ENCODE measurements at places on chromosomes 6 and 20.

DNA sequence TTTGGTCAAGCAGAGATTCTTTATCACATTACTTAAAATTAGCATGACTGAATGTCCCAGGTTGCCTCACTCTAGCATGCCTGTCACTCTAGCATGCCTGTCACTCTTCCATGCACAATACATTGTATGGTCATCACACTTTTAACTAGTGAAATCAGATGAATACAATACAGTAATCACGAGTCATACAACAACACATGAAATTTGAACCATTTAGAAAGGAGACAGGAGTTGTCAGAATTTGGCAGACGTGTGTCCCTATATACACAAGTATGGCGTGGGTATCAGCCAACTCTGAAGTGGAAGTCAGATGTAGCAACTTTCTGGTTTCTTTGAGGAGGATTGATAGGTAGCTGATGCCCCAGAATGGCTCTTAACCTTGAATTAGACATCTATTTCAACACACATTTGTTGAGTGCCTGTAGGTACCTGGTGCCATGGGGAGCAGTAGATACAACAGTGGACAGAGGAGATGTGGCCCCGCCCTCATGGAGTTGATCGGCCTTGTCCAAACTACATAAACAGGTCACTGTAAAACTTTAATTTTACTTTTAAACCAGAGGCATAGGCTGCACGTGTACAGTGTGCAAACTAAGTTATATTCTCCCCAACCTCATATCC is 116.1 kb upstream of the TIAM2 start:
- no peak for DNase-seq

GRCh38 chr6:144908004-144908403 is 622.9 kb downstream of the UTRN start:
- no peak for DNase-seq

DNA sequence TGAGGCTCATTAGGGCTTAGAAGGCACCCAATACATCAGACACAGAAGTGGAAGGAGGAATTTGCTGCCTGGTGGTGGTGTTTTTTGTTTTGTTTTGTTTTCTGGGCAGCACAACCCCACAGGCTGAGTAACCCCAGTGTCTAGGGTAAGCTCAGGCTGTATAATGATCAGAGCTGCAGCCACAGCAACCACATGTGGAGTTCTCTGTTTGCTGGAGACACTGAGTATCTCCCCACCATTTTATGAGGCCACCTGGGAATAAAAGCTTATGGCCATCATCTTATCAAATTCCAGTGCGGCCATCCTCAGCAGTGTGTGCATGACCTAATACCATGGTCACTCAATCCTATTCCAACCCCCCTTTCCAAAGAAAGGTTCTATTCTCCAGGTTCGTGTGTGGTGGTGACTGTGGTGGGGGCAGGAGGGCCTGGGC is 3.4 kb upstream of the DLL1 start:
- no peak for DNase-seq

GRCh38 chr20:7387638-7388193 is 552.5 kb downstream of the HAO1 start:
- DNase-seq: no peak

DNA sequence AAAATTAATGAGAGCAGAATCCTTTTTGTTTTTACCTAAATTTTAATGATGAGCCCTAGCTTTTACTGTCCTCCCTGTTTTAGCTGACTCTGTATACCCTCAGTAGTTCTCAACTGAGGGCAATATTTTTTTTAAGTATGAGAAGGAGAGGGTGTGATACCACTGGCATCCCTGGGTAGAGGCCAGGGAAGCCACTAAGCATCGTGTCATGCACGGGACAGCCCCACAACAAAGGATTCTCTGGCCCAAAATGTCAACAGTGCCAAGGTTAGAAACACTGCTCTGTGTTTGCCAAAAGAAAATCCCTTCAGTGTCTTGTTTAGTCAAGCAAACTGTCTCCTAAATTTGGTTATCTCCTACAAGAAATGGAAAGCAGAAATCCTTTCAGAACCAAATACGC is 210.4 kb downstream of the KCNQ5 start:
- no peak for DNase-seq

- no peak for DNase-seq
These were observed 3.1 kb downstream of the SLX4IP start for GRCh38 chr20:10438217-10438616.

- DNase-seq: no peak
These were observed 56.2 kb downstream of the TPBG start for GRCh38 chr6:82419859-82420258.

- no peak for DNase-seq
These were observed 102.9 kb upstream of the KCNG1 start for GRCh38 chr20:51125780-51126179.

GRCh38 chr20:18571578-18571977 is 4.3 kb downstream of the SMIM26 start:
- DNase-seq: no peak

GRCh38 chr6:117194978-117195377 is 70.4 kb upstream of the VGLL2 start:
- DNase-seq: no peak

Data from fibroblast of skin of left biceps (primary cell).